ENCODE measurements at places on chromosomes 2 and 18. TPM values are rescaled to one million over a fixed set of nuclear protein-coding genes. Genes with fewer than 3 reads are reported as not detected.

GRCh38 chr2:67041051-67041450, 356.1 kb upstream of the ETAA1 start:
- H3K27ac ChIP-seq: no peak overlapping the region
- H3K27me3 ChIP-seq: no peaks in the 10 kb centered on the region
- no peak overlapping the region for H3K4me3 ChIP-seq
- no peaks in the 10 kb centered on the region for H3K4me1 ChIP-seq

GRCh38 chr18:59056706-59057492, 82.8 kb upstream of the SEC11C start:
- H3K4me3 ChIP-seq: no peak overlapping the region
- no peaks in the 10 kb centered on the region for H3K36me3 ChIP-seq
- H3K4me1 ChIP-seq: no peaks in the 10 kb centered on the region
- no peak overlapping the region for H3K27ac ChIP-seq

Gene LCT
- not detected for total RNA-seq

Gene GPR39
- total RNA-seq: not detected

Gene NEU4
- 0.39 TPM for total RNA-seq

- H3K36me3 ChIP-seq: peaks cover 80% of the 10 kb centered on the region
- no peaks in the 10 kb centered on the region for H3K4me1 ChIP-seq
- H3K27ac ChIP-seq: no peak overlapping the region
- no peak overlapping the region for H3K4me3 ChIP-seq
- no peak for DNase-seq
- no peaks in the 10 kb centered on the region for H3K27me3 ChIP-seq
Measured at GRCh38 chr2:25243995-25244394, 75.6 kb upstream of the POMC start.

Gene CPSF3
- total RNA-seq: 28.4 TPM

- no peaks in the 10 kb centered on the region for H3K27me3 ChIP-seq
- DNase-seq: no peak
- H3K4me1 ChIP-seq: peaks cover 36% of the 10 kb centered on the region
- H3K27ac ChIP-seq: no peak overlapping the region
Measured at GRCh38 chr2:9419541-9419940, 3.8 kb downstream of the ITGB1BP1 start.

Gene ACTG2
- total RNA-seq: not detected

DNA sequence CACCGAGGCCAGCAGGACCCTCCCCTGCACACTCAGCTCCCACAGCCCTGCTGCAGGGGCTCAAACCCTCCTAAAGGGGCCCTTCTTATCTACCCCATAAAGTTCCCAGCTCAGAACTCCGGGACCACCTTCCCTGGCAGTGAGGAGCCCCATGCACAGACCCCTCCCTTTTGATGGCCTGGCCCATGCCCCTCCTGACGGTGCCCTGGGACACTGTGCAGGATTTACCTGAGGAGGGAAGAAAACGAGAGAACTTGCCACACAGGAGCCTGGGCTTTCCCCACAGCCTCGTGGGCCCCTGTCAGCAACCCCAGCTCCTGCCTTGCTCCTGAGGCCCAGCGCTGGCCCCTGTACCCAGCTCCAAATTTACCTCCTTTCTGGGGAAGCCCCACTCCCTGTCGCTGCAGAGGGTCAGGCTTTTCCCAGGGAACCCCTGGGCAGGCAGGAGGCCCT, 206.3 kb upstream of the SALL3 start:
- no peak overlapping the region for H3K4me3 ChIP-seq
- no peaks in the 10 kb centered on the region for H3K36me3 ChIP-seq
- no peak for DNase-seq

DNA sequence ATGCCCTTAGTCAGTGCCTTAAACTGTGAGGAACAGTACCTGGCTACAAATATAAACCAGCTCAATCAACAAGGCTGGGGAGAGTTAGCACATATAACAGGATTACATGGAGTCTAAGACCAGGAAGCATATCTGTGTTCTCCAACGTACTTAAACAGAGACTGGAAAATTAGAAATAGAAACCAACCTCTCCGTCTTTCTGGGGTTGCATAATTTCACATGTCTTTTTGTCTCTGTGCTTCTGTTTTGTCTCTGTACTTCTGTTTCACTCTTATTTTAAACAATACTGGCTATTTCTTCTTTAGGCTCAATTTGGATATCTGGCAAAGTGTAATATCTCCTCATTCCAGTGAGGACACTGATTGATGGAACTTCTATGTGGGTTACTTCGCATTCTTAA, 749.0 kb upstream of the ZEB2 start:
- H3K27me3 ChIP-seq: peaks cover 23% of the 10 kb centered on the region
- no peaks in the 10 kb centered on the region for H3K36me3 ChIP-seq
- no peak overlapping the region for H3K27ac ChIP-seq
- no peak for DNase-seq
- H3K4me1 ChIP-seq: no peaks in the 10 kb centered on the region

All from natural killer cell (primary cell).